ENCODE measurements at places on chromosomes 1 and 21.

DNA sequence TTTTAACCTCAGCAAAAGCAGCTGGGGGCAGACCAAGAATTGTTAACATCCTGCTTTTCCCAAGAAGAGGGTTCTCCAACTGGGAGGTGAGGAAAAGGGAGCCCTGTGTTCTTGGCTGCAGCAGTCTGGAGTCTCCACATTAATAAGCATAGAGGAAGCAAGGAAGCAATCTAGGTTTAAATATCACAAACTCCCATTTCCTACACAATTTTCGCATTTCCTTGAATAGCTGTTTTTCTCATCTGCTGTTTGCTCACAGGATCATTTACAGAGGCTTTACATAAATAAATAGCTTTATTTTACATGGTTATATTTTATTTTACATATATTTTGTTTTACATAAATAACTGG, 124.0 kb downstream of the TRIM33 start:
- DNase-seq: no peak

GRCh38 chr1:16250524-16251251, 13.7 kb upstream of the CPLANE2 start:
- no peak for DNase-seq

- peak; percentile 16 for DNase-seq
Observed at GRCh38 chr1:228463559-228464455, 23.4 kb upstream of the RNF187 start.

DNA sequence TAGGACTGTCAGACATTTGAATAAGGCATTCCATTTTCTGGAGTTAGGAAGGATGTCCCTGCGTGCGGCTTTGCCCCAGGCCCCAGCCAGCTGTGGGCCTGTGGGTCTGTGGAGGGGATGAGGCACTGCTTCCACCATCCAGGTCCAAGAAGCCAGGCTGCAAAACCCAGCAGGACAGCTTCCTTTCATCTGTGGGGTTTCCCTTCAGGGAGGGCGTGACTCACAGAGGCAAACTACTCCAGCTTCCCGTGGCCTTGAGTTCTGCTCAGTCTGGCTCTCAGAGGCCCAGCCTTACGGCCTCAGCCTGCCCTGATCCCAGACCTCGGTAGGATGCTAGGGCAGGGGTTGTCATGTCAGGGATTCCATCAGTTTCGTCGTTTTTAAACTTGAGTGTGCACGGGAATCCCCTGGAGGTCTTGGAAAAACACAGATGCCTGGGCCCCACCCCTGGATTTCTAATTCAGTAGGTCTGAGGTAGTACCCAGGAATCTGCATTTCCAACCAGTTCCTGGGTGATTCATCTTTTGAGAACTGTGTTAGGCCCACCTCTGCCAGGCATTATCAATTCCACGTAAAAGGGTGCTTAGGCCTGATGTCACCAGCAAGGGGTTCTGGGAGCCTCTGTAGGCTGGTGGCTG, 32.3 kb upstream of the TENT5C start:
- no peak for DNase-seq

DNA sequence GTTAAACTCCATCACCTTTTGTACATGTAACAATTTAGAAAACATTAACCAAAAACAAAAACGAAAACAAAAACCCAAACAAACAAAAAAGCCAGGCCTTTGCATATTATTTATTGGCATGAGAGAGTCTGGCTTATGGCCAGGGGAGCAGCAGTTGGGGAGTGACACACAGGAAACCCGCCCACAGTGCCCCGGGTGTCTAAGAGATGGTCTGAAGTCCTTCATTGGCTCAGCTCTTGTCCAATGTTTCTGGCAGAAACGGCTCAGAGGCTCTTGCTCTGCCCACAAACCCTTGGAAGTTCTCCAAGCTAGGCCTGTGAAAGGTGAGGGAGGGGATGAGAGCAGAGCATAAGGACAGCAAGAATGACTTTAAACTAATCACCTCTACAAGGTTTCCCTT, 131.5 kb downstream of the CNIH3 start:
- DNase-seq: no peak

- no peak for DNase-seq
Observed at GRCh38 chr1:221462345-221462744, 279.5 kb downstream of the DUSP10 start.

GRCh38 chr1:44596511-44596910, 77.8 kb downstream of the TMEM53 start:
- DNase-seq: no peak

DNA sequence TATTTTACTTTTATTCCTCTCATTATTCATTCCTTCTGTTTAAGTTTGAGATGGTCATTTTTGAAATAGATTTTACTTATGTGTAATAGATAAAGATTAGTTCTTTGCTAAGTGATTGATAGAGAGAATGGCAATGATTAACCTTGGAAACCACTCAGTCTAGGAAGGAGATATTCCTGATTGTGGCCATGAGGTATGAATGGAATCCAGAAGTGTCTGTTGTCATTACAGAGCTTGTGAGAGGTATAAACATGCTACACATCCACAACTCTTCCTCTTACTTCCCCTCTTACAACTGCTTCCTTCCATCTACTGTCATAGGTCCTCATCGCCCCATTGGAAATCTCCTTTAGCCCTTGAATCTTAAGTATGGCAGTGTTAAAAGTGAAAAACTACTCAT, 988.8 kb upstream of the B3GALT2 start:
- DNase-seq: no peak

GRCh38 chr1:18175530-18176377, 68.2 kb downstream of the IGSF21 start:
- DNase-seq: no peak

DNA sequence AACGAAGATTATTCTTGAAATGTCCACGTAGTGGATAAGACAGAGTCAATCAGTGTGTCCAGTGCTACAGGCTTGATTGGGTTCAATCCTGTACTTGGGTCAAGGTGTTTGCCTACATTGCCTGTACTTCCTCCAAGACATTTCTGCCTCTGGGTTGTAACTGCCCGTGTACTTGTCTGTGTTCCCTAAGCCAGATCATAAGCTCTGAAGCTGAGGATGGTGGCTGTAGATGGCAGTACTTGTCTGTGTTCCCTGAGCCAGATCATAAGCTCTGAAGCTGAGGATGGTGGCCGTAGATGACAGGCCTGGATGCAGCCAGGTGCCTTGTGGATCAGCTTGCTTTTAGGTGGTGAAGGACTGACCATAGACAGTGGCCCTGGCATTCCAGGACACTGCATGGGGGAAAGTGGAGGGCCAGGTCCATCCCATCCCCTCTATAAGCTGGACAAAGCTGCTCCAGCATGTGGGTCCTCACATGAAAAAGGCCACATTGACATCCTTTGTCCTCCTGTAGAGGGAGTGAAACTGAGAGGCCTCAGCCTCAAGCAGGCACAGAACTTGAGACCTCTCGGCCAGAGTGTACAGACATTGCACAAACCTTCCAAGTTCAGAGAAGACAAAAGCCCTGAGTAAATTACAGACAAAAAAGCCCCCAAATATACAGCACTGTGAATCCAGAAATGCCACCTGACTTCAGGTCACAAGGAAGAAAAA, 2.0 kb upstream of the SRM start:
- no peak for DNase-seq

DNA sequence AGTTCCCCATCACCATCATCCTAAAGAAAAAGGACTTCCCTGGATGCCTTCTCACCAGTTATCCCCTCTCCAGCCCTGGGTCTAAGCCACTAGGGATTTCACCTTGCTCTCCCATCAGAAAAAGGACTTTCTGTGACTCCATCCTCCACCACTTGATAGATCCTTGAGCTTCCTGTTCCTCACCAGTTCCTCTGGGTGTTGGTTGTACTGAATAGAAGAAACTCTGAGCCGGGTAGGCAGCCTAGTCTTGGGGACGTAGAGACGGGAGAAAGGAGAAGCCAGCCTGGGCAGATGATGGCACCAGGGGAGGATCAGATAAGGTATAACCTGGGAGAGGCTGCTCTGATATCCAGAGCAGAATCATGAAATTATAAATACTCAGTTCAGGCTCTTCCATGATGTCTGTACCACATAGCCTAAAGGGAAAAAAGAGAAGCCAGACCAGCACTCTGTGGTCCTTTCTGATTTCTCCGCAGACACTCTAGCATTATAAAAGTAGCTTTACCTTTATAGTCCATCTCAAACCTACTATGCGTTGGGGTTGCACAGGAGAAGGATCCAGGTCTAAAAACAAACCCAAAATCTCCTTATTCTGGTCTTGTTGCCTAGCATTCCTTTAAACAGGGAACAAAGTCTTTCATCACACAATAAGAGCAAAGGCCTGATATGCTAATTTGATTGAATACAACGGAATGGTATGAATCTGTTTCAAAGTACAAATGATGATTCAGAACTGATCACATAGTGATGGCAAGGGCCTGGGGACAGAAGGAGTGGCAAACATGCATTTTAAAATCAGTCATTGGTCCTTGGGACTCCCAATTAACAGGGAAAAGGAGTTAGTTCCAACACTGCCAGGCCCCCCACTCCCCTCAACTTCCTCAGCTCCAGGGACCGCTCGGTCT, 1.2 kb upstream of the CD34 start:
- DNase-seq: no peak

DNA sequence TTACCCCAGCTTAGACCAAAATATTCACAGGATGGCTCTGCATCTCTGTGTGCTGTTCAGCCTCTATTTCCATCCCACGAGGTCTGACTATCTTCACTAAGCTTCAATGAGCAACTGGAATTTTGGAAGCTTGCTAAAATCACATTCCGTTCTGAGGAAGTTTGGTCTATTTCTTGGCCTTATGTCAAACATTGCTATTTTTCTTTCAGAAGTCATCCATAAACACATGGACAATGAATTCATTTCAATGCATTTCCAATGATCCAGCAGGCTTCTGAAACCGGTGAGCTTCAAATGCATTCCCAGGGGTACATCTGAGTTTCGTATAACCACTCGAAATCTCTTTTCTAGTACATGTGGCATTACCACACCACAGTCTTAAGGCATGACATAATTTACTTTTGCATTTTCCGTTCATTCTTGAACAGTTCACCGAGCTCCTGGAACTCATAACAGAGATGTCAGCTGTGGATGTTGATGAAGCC, 294.1 kb upstream of the KAZN start:
- no peak for DNase-seq

- no peak for DNase-seq
Observed at GRCh38 chr1:177209357-177209756, 38.6 kb downstream of the BRINP2 start.
